Panc1 (cell line): ENCODE measurements at places on chromosomes 16 and 17. TPM values are rescaled to one million over a fixed set of nuclear protein-coding genes. Genes with fewer than 3 reads are reported as not detected.

The ATAD5 gene
- 11.5 TPM for total RNA-seq

The GFAP gene
- total RNA-seq, result not detected

The EIF4A3 gene
- 169 TPM for total RNA-seq

The CLEC3A gene
- 0.23 TPM for total RNA-seq

GRCh38 chr17:38749223-38750043, 1.3 kb upstream of the PCGF2 start:
- DNase-seq, result no peak

- DNase-seq, result no peak
These were observed 8.3 kb downstream of the KLHL36 start for GRCh38 chr16:84656649-84657048.

- no peak for DNase-seq
These were observed 200.6 kb downstream of the FOXL1 start for GRCh38 chr16:86778978-86779377.

DNA sequence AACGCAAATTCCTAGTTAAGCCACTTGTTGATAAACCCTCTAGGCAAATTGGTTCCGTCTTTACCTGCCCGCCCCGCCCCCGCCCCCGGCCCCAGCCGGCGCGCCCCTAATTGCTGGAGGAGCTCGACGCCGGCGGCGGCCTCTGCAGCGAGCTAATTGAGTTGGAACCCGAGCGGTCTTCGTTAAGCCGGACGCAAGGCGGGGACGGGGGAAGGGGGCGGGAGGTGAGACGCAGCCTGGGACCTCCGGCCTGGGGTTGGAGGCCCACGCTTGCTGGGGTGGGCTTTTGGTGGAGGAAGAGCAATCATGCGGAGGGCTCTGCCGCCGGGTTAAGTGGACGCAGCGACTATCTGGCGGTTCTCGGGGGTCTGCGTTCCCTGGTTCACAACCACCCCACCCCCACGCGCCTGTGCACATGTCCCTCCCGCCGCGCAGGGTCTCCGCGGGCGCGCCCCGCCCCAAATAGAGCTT, 12.7 kb upstream of the FOXF1 start:
- DNase-seq, result no peak

GRCh38 chr17:45888392-45888791, 6.0 kb upstream of the MAPT start:
- no peak for DNase-seq

DNA sequence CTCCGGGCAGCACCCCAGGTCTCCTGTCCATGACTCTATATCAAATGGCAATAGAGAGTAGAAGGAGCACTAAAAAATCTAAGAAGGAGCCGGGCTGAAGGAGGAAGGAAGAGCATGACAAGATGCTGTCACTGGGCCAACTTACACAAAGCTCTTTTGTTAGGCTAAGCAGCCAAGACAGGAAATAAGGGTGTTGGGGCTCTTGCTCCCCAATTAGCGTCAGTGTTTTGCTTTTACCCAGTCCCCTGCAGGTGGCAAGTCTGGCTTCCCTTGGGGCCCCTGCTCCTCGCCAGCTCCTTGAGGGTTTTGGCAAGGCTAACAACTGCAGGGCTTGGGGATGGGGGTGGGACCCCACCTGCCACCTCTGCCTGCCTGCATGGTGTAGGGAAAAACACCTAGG, 120.5 kb downstream of the CCT6B start:
- no peak for DNase-seq

DNA sequence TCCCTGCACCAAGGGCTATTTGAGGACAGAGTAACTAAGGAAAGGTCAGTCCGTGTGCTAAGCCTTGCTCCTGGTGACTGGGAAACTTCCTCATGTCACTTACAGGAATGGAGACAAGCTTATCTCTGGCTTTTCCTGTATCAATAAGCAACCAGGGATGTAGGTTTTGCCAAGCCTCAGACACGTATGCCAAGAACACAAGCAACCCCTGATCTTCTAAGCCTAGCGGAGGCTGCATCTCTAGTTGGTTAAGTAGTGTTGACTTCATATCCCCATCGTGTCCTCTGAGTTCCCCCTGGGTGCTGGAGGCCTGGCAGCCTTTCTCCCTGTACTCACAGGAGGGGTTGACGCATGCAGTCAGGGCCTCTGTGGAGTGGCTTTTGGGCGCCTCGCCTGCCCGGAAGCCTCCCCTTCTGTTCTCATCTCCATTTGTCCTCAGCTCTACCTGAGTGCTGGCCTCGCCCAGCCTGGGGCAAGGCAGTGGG, 1.4 kb upstream of the C1QTNF1 start:
- no peak for DNase-seq

DNA sequence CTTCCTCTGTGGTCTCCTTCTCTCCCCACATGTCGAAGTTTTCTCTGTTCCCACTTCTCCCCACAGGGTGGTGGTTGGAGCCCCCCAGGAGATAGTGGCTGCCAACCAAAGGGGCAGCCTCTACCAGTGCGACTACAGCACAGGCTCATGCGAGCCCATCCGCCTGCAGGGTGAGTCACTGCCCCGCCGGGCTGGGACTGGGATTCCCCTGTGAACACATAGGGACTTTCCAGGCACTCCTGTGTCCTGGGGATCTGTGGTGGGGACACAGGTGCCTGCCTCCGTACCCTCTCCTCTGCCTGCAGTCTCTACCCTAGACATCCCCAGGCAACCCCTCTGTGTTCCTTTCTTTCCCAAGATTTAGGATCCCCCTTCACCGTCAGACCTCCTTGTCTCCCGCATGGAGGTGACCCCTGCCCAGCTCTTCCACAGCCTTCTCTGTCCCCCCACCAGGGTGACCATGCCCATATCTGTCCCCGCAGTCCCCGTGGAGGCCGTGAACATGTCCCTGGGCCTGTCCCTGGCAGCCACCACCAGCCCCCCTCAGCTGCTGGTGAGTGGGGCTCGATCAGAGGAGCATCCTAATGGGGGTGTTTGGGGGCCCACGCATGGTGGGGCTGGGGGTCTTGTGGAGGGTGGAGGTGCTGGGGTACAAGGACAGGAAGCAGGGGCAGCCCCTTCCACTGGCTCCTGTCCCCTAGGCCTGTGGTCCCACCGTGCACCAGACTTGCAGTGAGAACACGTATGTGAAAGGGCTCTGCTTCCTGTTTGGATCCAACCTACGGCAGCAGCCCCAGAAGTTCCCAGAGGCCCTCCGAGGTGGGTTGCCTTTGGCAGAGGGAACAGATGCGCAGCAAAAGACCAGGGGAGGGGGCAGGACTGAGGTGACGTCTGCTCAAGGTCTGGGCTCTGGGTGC, 5.8 kb downstream of the ITGAM start:
- DNase-seq, result no peak

DNA sequence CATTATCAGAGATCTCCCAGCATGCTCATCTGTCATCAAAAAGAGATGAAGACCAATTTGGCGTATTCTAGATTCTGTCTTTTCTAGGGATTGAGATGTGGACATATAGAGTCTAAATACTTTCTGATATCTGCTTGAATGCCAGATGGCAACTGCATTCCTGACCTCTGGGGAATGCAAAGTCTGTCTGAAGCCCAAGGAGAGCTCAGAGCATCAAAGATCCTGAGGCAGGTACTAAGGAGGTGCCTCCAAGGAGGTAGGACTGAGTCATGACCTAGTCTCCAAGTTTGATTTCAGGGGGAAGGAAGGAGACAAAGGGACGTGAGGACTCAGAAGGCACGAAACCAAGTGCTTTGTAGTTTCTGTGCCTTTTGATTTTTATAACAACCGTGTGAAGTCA, 448.4 kb downstream of the HS3ST3B1 start:
- no peak for DNase-seq

GRCh38 chr17:80023481-80024205, 12.0 kb downstream of the TBC1D16 start:
- no peak for DNase-seq

- no peak for DNase-seq
These were observed 335.3 kb downstream of the SOX9 start for GRCh38 chr17:72456075-72456474.

- DNase-seq, result no peak
These were observed 23.1 kb downstream of the STAT3 start for GRCh38 chr17:42365136-42365535.

DNA sequence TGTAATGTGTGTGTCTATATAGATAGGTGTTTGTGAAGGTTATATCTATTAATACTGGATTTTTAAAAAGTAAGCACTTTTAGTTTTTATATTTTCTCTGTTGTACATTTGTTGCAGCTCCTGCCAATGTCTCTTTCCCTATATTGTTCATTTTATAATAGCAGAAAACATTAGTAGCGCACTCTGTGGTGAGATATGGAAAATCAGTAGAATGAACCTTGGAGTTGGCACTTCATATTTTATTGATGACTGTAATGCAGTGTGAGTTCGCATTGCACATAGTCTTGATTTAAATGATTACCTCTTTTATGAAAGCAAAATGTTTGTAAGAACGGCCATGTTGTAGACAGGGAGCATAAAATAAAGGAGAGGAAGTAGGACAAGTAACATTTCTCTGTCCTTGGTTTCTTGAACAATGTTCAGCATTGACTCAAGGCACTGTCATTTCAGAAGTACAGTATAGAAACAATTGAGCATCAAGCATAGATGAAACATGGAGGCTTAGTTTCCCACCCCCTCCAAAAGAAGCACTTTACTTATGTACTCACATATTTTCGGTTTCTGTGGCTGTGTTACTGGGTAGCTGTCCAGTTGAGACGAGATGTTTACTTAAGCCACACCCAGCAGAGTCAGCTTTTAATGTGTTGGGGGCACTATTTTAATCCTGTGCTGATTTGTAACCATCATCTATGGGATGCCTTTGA, 74.0 kb downstream of the TANC2 start:
- DNase-seq, result no peak

GRCh38 chr16:77117707-77118106, 73.3 kb upstream of the MON1B start:
- DNase-seq, result no peak

DNA sequence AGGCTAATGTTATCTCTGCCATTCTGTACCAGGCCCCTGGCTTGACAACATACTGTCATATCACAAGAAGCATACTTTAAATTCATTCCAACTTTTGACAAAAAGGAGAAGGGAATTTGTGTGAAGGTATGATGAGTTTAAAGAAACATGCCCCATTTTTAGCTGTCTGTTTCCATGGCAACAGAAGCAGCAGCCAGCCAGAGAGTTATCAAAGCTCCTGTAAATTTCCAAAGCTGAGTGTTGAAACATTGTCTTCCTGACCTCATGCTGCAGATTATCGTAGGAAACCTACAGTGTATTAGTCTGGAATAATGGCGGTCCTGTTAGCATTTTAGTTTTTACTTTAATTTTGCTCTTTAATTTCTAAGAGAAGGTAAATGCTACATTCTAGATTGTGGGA, 124.9 kb downstream of the MRTFB start:
- DNase-seq, result no peak

DNA sequence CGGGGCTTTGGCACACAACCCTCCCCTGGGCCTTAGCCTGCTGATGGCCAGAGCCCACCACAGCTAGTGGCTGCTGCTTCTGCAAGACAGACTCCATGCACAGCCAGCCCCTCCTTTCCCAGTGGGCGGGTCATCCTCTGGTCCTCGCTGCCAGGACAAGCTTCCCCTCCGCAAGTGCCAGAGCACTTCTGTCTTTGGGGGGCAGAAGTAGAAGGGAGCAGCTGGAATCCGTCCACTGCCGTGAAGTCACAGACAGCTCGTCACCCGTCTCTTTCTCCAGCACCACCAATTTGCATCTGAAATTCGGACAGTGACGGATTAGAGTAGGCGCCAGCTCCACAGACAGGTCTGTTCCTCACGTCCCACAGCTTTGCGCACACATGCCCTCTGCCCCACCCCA, 31.3 kb upstream of the NAT9 start:
- no peak for DNase-seq

DNA sequence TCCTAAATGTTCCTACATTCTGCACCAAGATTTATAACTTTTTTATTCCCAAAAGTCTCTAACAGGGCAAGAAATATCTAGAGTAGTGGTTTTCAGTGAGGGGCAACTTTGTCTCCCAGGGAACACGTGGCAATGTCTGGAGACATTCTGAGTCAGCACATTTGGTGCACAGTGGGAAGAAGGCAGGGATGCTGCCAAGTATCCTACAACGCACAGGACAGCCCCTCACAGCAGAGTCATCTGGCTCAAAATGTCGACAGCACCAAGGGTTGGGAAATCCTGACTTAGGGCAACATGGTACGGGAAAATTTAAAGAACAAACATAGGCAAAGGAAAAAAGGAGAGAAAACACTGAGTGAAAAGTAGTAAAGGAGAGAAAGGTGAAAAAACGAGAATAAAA, 61.8 kb downstream of the SMG6 start:
- no peak for DNase-seq

DNA sequence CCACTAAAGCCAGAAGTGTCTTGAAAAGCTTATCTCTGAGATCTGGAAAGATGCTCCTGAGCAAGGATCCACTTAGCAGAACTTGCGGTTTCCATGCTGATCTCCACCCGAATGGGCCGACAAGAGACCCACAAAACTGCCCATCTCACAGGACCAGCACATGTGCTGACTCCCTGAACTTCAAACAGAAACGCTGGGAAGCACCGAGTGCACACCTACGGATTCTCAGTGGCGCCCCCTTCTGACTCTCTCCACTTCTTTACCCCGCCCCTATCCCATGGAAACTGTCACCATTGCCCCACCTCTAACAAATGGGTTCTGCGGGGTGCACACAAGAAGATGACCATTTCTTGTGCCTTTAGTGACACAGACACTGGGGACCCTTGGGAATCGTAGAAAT, 21.4 kb downstream of the CDRT4 start:
- DNase-seq, result no peak

GRCh38 chr17:57016071-57016763, 38.3 kb downstream of the SCPEP1 start:
- no peak for DNase-seq

DNA sequence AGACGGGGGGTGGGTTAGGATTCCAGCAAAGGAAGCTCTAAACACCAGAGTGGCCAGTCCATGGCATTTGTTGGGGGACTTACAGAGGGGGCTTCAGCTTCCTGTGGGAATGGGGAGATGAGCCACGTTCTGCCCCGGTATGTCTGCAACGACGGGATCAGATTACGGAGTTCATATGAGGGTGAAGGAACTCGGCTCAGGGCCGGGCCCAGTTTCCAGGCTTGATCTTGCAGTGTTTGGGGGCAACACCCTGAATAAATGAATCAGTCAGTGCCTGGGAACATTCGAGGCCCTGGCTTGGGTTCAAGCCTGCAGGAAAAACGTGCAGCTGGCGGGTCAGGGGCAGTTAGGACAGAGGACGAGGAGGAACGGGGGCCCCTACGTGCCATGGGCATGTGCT, 54.0 kb downstream of the JPH3 start:
- no peak for DNase-seq

DNA sequence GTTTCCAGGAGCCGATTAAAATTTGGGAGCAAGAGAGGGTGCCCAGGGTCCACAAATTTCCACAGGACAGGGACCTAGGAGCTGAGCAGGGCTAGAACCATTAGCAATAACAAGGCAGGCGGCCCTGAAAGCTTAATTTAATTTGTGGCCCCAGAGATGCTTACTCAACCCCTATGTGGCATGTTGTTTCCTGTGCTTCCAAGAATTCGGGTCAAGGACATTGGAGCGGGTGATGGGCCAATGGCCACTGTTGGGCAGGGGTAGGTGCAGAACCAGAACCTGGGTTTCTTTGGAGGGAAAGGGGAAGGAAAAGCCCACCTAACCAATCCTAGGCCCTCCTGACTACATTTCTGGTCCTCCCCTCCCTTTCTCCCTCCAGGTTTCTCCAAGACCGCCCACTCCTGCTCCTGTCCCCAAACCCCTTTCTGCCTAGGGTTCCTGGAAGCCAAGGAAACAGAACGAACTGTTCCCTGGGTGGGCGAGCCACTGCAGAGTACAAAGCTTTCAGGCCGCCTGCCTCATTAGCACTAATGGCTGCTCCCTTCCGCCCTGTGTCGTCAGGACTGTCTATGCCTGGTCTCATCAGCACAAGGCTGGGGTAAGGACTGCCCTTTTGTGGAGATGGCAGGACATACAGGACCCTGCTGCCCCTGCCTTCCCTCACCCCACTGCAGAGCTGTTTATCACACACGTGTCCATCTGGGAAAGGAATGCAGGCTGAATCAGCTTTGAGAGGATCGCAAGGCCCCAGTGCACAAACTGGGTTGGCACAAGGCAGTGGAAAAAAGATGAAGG, 581 bp upstream of the AGRP start:
- DNase-seq, result no peak
